ENCODE measurements at places on chromosomes 6 and 20.

GRCh38 chr6:23456396-23456795 is 669.6 kb upstream of the NRSN1 start:
- DNase-seq, result no peak

GRCh38 chr6:37628611-37629320 is 68.9 kb downstream of the MDGA1 start:
- no peak for DNase-seq

- no peak for DNase-seq
Measured at GRCh38 chr6:134482593-134483270, 164.8 kb upstream of the SGK1 start.

GRCh38 chr6:87968435-87969278 is 79.0 kb upstream of the SPACA1 start:
- DNase-seq, result no peak

DNA sequence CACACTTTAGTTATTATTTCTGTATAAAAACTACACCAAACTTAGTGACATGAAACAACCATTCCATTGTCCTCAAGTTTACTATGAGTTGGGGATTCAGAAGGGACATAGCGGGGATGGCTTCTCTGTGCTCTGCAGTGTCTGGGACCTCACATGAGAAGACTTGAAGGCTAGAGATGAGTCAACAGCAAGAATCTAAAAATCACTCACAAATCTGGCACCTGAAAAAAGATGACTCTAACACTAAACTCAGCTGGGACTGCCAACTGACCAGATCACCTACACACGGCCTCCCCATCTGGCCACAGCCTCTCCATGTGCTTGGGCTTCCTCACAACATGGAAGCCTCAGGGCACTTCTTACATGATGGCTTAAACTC is 63.0 kb upstream of the EYA2 start:
- DNase-seq, result no peak

GRCh38 chr20:43941476-43942200 is 27.0 kb downstream of the TOX2 start:
- no peak for DNase-seq

DNA sequence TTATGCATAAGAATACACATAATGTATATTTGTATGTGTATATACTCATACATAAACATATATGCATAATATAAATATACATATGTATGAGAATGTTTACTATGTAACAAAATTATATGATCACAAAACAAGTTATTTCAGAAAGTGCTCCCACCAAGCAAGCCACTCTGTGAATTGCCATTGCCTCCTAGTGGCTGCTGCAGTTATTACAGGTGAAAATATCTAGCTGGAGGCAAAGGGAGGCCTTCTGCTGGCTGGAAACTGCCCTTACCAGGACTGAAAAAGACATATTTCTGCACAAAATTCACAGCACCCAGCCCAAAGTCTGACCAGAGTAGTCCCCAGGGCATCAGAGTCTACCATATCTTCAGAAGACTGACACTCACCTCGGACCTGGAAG is 14.4 kb upstream of the ADAM33 start:
- no peak for DNase-seq

- no peak for DNase-seq
Measured at GRCh38 chr6:148436466-148436865, 93.8 kb downstream of the SASH1 start.

GRCh38 chr6:31952140-31952805 is 6.4 kb downstream of the CFB start:
- no peak for DNase-seq

GRCh38 chr20:36855241-36855657 is 20.7 kb upstream of the TLDC2 start:
- no peak for DNase-seq

DNA sequence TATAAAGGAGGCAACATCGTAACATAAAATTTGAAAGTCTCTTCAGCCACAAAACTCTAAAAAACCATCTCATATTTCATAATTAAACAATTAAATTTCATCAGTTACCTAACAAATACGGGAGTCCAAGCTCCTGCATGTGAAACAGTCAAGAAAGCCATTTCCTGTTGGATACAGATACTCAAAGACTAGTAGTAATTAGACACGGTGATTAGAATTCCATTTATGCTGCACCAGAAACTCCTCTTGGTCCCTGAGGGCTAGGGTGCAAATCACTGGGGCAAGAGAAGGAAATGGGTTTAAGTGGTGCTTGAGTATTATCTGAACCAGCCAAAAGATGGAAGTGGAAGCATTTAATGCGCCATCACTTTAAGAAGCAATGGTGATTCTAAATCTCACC is 27.4 kb downstream of the TRAM2 start:
- DNase-seq, result no peak

- no peak for DNase-seq
Measured at GRCh38 chr6:17869010-17869752, 118.3 kb downstream of the KIF13A start.

- no peak for DNase-seq
Measured at GRCh38 chr6:29908710-29909109, 33.6 kb upstream of the HLA-A start.
